D341Med (cell line): ENCODE measurements at places on chromosomes 2 and 18.

DNA sequence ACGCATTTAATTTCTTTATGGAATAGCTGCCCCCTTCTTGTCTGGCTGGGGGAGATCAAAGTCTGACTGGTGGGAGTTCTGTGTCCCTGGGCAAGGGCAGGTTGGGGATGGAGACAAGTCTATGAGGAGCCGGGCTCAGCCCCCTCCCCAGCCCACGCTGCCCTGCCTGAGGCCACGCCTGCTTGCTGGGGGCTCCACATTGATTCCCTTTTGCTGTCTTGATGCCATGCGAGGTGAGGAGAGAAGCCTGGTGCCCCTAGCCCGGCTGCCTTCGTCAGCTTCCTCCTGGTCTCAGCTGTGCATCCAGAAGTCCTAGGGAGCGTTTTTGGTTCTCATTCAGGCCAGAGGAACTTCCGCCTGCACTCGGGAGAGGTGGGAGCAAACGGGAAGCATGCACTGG, 247.9 kb downstream of the NDUFA10 start:
- DNase-seq, result peak; percentile 8

DNA sequence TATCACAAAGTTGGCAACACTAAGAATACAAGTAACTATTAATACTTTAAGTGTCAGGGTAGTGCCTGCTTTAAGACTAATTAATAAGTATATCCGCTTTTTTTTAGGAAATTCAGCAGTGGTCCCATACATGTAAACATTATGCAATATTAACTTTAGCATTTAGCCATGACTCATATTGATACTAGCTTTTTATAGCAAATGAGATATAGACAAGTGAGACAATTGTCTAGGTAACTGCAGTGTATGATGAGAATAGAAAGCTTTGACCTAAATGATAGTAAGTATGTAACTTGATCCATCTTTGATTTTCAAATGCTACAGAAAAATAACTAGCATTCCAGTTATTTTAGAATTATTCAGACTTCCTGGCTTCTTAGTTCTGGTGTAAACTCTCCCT, 27.4 kb upstream of the VRK2 start:
- DNase-seq, result no peak

DNA sequence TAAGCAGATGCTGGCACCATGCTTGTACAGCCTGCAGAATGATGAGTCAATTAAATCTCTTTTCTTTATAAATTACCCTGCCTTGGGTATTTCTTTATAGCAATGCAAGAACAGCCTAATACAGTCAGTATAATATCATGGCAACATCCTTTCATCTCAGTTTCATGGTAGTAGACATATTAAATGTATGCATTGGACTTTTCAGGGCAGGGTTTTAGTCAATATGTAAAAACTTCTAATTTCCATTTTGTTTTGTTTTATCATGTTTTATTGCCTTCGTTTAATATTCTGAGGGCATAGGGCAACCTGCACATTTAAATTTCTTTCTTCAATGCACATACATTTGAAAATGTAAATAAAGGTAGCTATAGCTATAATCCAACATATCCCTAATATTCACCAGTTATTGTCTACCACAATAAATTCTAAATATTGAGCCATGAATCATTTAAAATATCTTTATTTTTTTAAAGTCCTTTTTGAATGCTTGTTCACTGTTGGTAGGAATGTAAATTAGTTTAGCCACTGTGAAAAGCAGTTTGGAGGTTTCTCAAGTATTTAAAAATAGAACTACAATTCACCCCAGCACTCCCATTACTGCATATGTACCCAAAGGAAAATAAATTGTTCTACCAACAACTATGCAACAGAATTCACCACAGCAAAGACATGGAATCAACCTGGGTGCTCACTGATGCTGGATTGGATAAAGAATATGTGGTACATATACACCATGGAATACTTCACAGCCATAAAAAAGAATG, 41.8 kb upstream of the GRB14 start:
- no peak for DNase-seq

- no peak for DNase-seq
Measured at GRCh38 chr18:44514106-44514505, 166.6 kb upstream of the SETBP1 start.

- DNase-seq, result no peak
Measured at GRCh38 chr18:79529991-79530390, 134.3 kb downstream of the NFATC1 start.

- DNase-seq, result no peak
Measured at GRCh38 chr2:100008956-100009355, 133.4 kb downstream of the AFF3 start.

GRCh38 chr2:101770726-101771125, 73.2 kb downstream of the MAP4K4 start:
- DNase-seq, result peak; percentile 52

DNA sequence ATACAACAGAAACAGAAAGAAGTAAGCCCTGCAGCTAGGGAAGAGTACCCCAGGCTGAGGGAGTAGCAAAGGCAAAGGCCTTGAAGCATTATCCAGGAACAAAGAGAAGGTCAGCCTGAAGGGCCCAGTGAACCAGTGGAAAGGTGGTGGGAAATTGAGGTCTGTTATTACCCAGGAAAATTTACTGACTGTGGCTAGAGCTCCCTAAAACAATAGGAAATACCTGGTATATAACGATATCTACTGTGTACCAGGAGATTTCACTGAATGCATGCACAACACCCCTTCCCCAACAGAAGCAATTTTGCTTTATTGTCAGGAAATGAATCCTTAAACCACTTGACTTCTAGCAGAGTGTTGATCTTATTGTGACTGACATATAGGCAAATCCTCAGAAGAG, 365.3 kb downstream of the ERBB4 start:
- no peak for DNase-seq

DNA sequence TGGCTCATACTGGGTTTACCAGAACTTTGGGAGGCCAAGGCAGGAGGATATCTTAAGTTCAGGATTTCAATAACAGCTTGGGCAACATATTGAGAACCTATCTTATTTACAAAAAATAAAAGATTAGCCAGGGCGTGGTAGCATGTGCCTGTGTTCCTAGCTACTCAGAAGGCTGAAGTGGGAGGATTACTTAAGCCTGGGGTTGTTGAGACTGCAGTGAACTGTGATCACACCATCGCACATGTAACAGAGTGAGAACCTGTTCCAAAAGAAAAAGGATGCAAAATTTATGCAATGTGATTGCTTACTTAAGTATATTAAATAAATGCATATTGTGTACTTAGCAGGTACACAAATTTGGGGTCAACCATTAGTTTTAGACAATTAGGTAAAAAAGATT, 768.9 kb upstream of the CDH7 start:
- DNase-seq, result no peak
